ENCODE measurements at places on chromosomes 6 and 20.

DNA sequence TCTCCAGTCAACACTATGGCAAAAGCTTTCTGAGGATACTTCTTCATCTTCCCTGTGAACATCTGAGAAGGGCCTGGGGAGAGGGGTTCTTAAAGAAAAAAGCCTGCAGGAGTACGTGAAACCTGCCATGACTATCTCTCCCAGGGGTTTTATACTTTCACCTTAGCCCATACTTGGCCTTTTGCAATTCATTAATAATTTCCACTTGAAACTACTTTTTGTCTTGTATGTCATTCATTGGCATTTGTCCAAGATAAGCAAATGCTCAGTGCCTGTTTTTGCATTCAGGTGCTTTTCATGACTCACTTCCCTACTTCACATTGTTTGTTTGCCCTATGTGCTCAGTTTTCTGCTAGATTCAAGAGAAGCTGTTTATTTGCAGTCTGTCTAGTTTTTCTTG is 580.3 kb upstream of the GJE1 start:
- DNase-seq = no peak

DNA sequence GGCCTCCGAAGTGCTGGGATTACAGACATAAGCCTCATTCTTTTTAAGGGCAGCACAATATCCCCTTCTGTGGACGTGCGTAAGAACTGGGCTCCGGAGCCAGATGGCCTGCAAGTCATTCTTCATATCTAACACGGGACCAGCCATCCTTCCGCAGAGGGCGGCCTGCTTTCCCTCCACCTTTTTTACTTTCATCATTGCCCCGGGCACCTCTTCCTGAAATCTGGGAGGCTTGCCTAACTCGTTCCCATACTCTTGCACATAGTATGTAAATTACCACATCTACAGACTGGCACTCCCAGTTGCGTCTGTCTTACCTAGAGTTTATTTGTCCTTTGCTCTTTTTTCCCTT is 29.9 kb upstream of the SLC23A2 start:
- no peak for DNase-seq

DNA sequence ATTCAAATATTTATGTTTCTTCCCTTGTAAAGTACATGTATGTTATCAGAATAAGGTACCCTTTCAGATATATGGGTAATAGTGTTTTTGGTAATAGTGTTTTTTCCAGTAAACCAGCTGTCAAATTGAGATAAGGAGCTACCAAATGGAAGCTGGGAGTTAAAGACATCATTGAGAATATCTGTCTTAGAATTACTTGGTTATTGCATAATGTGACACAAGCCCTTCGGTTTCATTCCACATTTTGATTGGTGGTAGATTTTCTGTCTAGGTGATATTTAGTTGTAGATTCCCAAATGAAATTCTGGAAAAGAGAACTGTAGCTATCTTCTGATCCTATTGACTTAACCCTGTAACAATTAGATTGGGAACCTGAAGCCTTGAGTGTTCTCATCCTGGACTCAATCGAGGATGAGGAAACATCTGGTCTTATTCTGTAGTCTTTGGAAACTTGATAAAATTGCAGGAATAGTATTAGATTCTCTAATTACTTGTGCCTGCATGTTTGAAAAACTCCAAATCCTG is 75.1 kb upstream of the SYNJ2 start:
- DNase-seq = no peak

DNA sequence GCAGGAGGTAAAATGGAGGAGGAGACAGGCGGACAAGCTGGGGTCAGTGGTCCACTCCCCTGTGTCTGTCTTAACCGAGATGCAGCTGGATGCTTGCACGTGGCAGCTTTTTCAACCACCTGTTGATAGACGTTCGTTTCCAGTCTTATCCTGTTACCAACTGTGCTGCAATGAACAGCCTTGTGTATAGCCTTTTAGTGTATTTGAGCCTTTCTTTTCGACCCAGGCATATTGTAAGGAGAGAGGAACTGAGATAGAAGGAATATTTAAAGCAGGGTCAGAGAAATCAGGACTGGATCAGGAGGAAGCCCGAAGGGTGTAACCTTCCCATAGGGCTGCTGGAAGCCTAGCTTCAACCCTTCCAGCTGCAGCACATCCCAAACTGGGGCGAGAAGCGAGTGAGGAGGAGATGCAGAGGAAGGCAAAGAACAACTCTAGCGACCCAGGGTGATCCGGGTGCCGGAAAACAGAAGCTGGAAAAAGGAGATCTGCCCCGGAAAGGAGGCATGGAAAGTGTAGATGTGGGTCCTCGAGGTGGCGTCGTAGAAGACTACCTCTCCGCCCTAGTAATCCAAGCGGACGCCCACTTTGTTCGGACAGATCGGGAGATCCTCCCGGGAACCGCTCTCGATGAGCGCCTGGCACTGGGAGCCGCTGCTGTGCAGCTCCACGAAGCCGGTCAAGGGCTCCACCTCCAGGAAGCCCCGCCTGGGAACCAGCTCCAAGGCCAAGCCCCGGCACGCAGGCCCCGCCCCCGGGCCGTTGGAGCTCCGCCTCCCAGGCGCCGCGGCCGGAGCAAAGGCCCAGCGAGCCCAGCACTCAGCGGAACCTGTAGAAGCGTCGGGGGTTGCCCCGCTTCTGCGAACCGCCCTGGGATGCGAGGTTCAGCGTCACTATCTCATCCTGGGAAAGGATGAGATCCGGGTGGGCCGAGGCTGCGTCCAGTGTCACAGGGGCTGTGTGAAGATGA is 11.2 kb downstream of the TRIM31 start:
- DNase-seq = peak; percentile 84

GRCh38 chr6:100673641-100674040 is 207.5 kb downstream of the ASCC3 start:
- DNase-seq = no peak

- no peak for DNase-seq
Observed at GRCh38 chr6:82367704-82368103, 4.1 kb downstream of the TPBG start.

- DNase-seq = no peak
Observed at GRCh38 chr20:31260326-31260932, 3.0 kb downstream of the DEFB115 start.

DNA sequence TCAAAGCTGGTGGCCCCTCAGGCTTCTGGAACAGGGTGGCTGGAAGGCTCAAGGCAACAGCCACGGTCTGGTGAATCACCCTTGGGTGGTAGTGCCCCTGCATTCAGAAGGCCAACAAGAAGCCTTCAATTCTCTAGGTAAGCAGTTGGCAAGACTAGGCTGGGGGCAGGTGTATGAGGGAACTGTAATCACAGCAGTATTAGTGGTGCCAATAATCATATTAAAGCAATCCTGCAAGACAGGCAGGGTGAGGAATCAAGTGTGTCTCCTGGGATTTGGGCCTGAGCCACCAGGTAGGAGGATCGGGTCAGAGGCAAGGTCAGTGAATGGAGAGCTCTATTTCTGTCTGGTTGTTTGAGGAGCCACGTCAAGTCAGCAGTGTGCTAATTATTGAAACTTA is 24.9 kb upstream of the SCUBE3 start:
- no peak for DNase-seq

- DNase-seq = no peak
Observed at GRCh38 chr6:166553563-166554271, 32.8 kb downstream of the RAMACL start.

- no peak for DNase-seq
Observed at GRCh38 chr6:165663736-165664558, 906 bp upstream of the PDE10A start.

GRCh38 chr6:43934183-43934802 is 164.3 kb downstream of the VEGFA start:
- DNase-seq = peak; percentile 45

DNA sequence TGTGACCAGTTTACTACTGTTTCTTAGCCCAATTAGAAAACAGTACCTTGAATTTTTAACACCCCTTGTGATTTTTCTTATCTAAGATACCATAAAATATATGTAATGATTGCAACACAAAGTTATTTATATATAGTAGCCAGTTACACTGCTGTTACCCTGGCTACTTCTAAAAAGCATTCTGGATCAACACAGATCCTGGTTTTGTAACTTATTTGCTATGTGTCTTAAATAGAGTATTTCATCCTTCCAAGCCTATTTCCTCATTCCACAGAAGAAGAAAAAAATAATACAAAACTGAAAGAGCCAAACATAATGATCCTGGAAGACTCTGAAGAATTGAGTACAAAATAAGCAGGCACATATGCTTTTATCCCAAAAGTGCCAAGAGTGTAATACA is 19.0 kb upstream of the GSTA4 start:
- no peak for DNase-seq

DNA sequence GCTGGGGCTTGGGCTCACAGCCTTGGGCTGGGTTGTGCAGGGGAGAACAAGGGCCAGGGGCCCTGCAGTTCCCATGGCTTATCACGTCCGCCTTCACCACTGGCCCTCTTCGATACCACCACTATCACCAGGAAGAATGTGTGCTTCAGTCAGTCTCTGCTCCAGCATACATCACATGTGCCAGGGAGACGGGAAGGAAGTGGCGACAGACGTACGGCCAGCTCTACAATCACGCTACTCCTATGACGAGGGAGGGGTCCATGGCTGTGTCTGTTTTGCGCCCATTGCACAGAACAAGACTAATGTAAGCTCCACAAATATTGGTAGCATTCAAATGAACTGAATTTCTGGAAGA is 72.1 kb downstream of the TRAM2 start:
- DNase-seq = no peak

- DNase-seq = no peak
Observed at GRCh38 chr6:90286884-90287488, 9.7 kb downstream of the BACH2 start.

DNA sequence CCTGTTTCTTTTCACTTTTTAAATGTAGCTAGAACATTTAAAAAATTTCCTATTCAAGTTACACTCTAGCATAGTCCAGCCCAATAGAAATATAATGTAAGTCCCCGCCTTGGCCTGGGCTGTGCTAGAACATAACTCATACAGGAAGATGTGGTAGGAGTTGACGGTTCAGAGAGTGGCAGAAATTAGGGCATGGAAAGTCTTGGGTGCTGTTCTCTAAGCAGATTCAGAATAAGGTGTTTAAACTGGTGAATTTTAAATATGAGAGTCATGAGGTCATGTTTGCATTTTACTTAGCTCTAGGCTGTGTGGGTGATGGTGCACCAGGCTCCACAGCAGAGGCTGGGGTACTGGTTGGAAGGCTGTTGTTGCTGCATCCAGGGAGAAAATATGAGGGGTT is 256.5 kb downstream of the FARS2 start:
- no peak for DNase-seq

DNA sequence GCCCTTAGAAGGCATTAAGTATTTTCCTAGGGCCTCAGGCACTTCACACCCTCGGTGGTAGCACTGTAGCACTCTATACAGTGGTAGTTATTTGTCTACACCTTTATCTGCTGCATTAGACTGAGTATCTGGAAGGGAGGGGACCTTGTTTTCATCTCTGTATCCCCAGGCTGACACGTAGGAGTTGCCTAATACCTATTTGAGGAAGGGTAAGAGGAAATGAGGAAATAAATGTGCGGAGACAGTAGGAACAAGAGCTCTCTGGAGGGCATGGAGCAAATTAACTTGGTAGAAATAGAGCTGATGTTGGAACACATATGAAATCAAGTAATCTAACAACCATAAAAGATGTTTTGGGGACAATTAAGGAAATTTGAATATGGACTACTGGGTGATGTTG is 3.9 kb downstream of the CNPY3 start:
- no peak for DNase-seq

DNA sequence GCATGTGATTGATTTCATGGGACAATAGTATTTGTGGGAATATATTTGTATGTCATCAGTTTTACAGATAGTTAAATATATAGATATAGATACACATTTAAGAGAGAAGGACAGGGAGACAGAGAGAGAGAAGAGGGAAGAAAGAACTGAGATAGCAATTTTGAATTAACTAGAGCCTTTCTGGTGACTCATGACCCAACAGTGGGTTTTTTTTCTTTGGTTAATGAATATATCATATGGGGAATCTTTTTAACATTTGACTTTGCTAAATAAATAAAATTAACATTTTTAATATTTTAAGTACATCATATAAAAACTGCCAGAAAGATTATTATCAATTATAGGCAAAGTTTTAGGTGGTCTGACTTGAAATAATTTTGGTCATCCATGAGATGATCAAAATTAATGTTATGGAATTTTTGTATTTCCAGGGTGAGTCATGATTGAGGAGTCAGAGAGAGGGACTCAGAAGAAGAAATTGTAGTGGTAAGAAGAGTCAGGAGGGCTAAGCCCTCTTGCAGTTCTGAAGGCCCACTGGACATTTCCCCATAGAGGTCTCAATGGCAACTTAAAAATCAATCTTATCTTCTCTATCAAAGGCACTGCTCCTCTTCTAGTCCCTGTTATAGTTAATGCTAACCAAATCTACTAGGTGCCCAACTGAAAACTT is 508.1 kb upstream of the MAP3K7 start:
- DNase-seq = no peak

GRCh38 chr6:122145246-122145645 is 254.2 kb upstream of the HSF2 start:
- DNase-seq = no peak

DNA sequence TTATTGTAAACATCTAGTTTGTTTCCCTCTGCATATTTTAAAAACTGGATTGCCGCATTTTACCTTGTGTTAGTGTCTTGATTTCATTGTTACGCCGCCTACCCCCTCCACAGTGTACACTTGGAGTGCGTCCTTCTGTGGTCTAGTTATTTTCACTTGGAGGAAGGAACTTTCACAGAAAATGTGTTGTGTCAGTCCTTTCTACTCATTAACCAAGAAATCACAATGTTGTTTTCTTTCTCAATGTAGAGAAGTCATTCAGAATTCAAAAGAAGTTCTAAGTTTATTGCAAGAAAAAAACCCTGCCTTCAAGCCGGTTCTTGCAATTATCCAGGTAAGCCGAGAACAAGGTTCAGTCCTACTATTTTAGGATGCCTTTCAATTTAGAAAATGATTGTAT is 10.3 kb downstream of the MTHFD1L start:
- DNase-seq = no peak

DNA sequence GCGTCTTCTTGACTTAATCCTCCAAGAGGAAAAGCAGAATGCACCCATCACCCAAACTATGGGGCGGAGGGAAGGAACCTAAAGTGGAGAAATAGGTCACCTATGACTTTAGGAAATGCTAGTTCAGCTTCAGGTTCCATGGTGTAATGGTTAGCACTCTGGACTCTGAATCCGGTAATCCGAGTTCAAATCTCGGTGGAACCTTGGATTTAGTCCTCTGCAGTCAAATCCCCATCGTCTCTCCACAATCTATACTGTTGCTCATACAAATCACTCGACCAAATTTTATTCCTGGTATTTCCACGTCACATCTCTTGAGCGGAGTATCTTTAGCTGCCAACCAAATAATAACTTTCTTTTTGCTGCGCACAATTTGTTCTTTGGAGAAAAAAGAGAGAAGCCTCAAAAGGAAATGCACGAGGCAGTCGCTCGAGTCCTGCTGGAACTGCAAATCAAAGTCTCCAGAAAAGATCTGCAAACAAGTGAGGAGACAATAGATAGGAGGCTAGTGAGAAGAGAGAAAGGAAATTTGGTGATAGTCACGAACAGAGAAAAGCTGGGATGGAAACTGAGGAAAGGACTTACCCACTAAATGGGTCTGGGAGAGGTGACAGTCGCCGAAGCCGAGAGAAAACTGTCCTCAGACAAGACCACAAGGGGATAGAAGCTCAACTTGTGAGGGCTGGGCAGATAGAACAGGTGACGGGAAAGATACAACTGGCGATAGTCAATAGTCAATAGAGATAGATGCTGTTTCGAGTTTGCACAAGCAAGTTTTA is 16.6 kb downstream of the POM121L2 start:
- no peak for DNase-seq

All from left forelimb (tissue), 1 donor.